ENCODE measurements at places on chromosomes 6 and 20.

DNA sequence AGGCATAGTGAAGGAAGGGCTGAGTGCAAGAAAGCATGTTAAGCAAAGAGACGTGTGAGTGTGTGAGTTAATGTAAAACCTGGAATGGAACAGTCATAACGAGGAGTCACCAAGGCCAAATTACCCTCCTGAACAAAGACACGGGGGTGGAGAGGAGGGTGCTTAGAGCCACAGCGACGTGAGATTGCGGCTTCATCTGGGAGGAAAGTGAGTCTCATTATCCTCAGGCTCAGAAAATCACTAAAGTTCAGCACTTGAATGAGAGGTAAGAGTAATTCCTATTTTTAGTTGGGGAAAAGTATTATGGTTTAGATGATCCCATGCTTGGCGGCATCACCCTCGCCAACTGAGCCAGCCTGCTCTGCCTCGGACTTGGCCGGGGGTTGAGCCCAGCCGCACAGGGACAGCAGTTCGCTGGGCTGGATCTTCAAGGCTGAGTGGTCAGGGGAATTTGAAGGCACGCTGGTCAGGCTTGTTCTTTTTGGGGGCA, 136.6 kb downstream of the DTNBP1 start:
- DNase-seq: no peak

DNA sequence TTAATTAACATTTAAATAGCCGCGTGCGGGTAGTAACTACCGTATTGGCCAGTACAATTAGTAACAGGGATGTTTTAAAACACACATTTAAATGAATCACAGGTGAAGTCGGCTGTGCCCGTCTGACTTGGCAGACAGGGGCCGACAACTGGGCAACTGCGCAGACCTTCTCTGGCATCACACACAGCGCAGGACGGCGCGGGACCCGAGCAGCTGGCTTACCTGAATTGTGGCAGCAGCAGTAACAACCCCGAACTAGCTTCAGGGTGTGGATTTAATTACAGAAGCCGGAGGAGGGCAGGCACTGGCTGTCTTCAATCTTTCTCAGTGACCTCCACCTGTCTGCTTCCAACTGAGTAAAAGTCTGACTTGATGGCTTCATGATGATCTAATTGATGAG, 91.7 kb downstream of the DACT2 start:
- DNase-seq: no peak

DNA sequence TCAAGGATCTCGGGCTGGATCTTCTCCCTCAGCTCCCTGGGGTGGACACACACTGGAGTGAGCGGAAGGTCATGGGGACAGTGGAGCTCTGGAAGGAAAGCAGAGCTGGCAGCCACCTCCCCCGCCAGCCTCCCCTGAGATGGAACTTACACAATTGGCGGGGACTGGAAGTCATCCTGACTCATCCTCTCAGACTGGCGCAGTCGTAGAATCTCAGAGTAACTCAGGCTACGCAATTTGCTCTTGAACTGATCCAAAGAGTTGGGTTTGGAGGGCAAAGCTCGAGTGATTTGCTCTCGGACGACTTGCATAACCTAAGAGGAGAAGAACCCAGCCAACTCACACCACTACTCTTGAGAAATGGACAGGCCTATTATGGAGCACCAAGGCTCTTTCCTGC, 34.8 kb downstream of the ELMO2 start:
- no peak for DNase-seq

DNA sequence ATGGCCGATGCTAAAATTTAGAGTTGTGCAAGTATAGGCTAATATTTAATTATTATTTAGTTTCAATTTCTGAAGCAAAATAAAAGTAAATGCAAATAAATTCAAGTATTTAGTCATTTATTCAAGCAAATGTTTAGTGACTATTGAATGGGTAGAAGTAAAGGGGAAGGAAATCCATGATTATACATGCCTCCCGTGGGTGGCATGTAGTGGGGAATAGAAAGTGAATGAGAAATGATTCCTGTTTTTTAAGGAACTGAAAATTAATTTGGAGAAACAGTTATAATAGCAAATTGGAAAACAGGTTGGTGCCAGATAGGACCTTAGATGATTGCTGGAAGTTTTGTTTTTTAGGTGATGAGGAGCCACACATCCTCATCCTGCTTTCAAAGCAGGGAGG, 35.4 kb downstream of the FAM229B start:
- DNase-seq: no peak

GRCh38 chr20:17327185-17328148, 100.6 kb downstream of the PCSK2 start:
- DNase-seq: no peak

DNA sequence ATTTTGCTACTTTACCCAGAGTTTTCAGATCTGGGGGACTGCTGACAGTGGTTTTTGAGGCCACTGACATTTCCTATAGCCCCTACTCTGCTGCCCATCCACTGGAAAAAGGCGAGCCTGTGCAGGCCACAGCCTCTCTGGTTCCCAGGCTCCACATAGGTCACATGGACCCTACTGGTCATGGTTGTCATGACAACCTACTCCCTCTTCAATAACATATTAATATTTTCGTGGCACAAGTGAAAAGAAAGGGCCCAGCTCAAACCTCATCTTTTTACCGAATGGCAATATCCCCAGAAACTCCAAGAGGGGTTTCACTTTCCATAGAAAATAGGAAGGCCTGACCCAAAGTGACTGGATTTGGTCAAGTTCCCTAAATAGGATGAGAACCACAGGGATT, 11.0 kb upstream of the FOXO3 start:
- no peak for DNase-seq

DNA sequence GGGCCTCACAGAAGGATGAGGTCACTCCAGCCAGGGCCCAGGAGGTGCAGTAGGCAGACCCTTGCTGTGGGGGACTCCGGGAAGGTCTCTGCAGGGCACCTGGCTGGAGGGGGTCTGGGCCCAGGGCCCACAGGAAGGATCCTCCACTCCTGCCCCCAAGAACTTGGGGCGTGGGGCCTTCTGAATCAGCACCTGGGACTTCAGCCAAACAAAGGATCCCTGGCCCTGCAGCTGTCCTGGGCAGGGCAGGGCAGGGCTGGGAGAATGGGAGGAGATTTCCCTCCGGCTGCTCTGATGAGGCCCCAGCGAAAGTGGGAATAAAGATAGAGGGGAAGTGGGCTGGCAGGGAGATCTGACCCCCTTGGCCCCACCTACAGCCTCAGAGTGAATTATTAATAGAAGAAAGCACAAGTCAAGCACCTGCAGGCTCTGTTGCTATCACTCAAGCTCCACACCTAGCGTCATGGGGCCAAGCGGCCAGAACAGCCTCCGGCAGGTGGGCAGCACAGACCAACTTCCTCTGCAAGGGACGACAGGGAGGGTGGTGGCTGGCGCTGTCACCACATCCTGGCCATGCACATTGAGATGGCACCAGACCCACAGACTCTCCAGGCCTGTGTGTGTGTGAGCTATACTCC, 61.6 kb upstream of the MRPS10 start:
- DNase-seq: no peak

DNA sequence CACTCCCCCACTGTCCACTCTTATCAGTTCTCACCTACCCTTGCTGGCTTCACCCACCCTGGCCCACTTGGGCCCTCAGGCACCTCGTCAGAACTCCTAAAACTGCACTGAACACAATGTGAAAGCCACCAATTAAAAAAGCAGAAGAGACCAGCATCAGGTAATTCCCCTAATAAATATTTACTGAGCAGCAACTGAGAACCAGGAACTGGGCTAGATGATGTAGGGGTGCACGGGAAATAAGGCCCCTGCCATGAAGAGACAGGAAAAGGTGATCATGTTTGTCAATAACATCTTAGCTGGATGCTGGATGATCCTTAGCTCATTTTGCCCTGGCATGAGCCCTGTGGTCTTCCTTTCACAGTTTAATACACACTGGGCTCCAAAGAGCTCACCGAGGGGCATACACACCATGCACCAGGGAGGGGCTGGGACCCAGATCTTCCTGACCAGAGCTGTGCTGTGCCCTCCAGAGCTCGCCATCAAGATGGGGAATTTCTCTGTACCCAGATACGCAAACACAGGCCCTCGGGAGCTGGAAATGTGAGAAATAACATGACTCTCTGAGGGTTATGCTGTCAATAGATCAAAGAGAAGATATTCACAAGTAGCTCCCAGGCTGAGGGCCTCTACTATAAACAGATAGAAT, 113.6 kb upstream of the SLC22A16 start:
- no peak for DNase-seq

GRCh38 chr6:158705386-158706126, 55.7 kb downstream of the SYTL3 start:
- no peak for DNase-seq

GRCh38 chr20:50312682-50313521, 122.3 kb downstream of the CEBPB start:
- DNase-seq: no peak

- DNase-seq: no peak
Observed at GRCh38 chr20:57087705-57088104, 178.7 kb downstream of the BMP7 start.

DNA sequence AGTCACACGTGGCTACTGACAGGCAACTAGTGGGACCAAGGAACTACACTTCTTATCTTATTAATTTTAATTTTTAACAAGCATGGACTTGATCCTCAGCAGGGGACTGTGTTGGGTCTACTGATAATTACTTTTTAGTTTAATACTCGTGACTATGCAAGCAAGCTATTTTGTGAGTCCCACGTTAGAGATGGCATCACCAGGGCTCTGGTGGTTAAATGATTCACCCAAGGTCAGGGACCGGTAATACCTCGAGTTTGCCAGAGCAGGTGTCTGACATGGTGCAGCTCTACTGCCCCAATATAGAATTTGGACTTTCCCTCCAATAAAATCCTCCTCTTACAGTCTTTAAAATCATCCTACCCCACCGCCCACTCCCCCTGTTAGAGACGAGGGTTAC, 98.6 kb upstream of the RIN2 start:
- DNase-seq: no peak

DNA sequence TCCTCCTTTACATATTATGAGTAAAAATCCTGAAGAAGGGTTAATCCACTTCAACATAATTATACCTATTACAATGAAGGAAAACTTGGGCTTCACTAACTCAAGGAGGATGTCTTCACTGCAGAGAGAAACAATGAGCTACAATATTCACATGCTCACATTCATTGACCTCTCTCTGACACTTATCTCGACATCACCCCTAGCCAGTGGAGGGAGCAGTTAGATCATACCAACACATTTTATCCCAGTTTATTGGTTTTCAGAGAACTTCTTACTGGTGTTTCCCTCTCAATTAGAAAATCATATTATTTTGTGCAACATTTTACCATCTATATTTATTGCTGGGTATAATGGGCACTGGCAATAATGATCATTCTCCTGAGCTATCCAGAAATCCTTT, 646.5 kb downstream of the TENT5A start:
- DNase-seq: no peak

GRCh38 chr6:138107752-138108592, 753 bp upstream of the PERP start:
- DNase-seq: peak; percentile 42

DNA sequence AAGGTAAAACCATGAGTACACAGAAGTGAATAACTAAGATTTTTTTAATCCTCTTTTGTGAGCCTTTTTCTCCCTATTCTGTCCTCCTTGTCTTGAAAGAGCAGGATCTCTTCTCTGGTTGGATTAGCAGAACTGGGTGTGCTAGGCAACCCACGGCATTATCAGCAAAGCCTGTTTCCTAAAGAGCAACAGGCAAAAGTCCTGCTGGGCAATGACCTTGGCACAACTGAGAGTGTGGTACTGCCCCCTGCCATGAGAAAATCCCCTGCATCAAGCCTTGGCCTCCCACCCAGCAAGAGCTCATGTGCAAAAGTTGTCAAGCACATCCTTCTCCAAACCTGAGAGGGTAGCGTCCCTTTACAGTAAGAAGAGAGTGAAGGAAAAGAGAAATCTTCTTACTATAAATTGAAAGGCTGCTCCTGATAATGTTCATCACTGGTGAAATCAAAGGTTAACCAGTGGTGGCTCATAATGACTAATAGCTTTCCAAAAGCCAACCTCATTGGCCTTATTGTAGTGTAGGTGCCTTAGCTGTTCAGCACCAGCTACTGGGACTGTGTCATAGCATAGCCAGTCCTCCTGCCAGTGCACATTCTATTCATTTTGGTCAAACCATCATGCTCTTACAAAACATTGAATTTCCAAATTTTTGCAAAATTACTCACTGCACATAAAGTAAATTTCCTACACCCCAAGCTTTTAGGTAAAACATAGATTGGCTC, 17.1 kb downstream of the KIF6 start:
- DNase-seq: no peak

DNA sequence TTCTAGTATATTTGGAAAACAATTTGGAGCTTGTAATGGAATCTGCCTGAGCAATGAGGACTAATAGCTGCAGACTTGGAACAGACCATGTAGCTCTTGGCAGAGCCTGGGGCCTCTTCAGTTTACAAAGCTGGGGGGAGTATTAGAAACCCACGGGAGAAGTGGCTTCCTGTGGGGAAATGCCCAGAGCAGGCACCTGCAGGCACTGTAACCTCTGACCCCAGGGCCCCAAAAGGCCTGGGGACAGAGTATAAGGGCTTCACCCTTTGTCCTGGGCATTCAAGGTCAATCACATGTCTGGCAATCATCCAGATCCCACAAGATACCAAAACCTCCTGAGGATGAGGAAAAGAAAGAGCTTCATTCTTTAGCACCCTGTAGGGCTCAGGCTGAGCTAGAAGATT, 19.4 kb downstream of the PKIG start:
- no peak for DNase-seq

DNA sequence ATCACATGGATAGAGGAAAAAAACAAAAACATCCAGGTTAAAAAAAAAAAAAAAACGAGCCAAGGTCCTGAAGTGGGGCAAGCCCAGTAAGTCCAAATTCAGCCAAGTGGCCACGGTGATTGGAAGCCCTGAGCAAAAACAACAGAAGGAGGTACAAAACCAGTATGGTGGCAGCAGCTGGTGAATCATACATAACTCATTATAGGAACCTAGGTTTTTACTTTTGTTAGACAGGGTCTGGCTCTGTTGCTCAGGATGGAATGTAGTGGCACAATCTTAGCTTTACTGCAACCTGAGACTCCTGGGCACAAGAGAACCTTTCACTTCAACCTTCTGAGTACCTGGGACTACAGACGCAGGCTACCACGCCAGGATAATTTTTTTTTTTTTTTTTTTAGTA, 22.7 kb upstream of the MYB start:
- no peak for DNase-seq

- no peak for DNase-seq
Observed at GRCh38 chr6:89154131-89154530, 8.3 kb downstream of the PM20D2 start.

- DNase-seq: no peak
Observed at GRCh38 chr6:53378208-53378607, 29.5 kb upstream of the ELOVL5 start.

- DNase-seq: no peak
Observed at GRCh38 chr6:117025310-117025709, 148.3 kb downstream of the RFX6 start.

GRCh38 chr6:31882344-31882743, 3.5 kb upstream of the SLC44A4 start:
- DNase-seq: no peak
